Esophagus muscularis mucosa (tissue), 4 donors: ENCODE measurements at places on chromosomes 3 and 15.

DNA sequence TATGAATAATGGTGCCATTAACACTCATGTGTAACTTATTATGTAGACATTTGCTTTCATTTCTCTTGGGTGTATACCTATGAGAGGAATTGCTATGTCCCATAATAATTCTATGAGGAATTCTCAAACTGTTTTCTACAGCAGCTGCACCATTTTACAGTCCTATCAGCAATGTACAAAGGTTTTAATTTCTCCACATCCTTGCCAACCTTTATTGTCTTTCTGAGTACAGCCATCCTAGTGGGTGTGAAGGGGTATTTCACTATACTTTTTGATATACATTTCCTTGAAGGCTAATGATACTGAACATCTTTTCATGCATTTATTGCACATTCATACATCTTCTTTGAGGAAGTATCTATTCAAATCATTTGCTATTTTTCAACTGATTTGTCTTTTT is 34.5 kb downstream of the TJP1 start:
- H3K27me3 ChIP-seq = no peaks in the 10 kb centered on the region
- H3K36me3 ChIP-seq = no peaks in the 10 kb centered on the region
- no peak overlapping the region for H3K4me3 ChIP-seq
- peaks cover 23% of the 10 kb centered on the region for H3K4me1 ChIP-seq
- DNase-seq = no peak

DNA sequence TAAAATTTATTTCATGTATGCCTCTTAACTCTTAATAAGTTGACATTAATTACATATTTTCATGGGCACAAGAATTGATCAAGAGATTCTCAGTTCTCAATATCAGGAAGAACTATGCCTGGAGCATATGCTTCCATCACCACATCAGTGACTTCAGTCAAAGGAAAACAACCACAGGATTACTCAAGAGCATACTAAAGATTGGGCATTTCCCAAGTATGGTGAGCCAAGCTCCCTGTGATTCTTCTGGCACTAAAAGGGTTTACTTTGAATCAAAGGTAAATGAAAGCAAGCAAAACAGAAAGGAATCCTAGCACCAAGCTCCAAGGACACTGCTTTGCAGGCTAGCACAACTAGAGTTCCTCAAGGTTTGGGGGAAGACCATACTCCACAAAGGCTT is 44.6 kb downstream of the FMN1 start:
- no peaks in the 10 kb centered on the region for H3K27me3 ChIP-seq
- no peak for DNase-seq
- H3K4me3 ChIP-seq = no peak overlapping the region
- H3K27ac ChIP-seq = no peak overlapping the region
- H3K4me1 ChIP-seq = peaks cover 4% of the 10 kb centered on the region

- no peak for DNase-seq
- H3K36me3 ChIP-seq = peaks cover 12% of the 10 kb centered on the region
- H3K4me1 ChIP-seq = peaks cover 59% of the 10 kb centered on the region
- H3K27ac ChIP-seq = peak overlapping the region; percentile 97
- H3K4me3 ChIP-seq = peak overlapping the region; percentile 69
- no peaks in the 10 kb centered on the region for H3K27me3 ChIP-seq
These were observed 111.1 kb upstream of the HACD2 start for GRCh38 chr3:123695731-123696640.

DNA sequence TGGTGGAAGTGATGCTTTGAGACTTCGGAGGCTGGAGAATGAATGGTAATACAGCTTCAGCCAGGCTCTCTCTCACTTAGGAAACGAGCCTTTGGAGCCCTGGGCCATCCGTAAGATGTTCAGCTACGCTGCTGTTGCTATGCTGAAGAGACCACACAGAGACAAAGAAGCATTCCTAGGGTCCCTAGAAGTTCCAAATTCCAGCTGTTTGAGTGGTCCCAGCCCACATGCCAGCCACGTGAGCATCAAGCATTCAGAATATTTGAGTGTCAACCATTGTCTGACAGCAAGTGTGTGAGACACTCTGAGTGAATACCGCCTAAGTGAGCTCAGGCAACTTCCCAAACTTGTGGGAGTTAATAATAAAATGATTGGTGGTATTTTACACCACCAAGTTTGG is 212.9 kb downstream of the CD47 start:
- H3K27me3 ChIP-seq = no peaks in the 10 kb centered on the region
- no peak overlapping the region for H3K4me3 ChIP-seq
- H3K27ac ChIP-seq = no peak overlapping the region
- no peak for DNase-seq
- no peaks in the 10 kb centered on the region for H3K36me3 ChIP-seq

DNA sequence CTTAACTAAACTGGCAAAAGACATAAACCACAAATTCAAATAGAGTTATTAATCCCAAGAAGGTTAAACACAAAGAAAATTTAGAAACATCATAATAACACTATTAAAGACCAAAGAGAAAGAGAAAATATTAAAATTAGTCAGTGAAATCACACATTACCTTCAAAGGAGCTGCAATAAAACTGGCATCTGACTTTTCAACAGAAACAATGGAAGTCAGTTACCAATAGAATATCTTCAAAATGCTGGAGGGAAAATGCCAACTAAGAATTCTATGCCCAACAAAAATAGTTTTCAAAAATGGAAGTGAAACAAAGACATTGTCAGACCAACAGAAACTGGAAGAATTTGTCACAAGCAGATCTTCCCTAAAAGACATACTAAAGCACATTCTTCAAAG is 68.7 kb upstream of the RNF7 start:
- no peak for DNase-seq
- H3K27me3 ChIP-seq = no peaks in the 10 kb centered on the region
- H3K4me3 ChIP-seq = no peak overlapping the region
- H3K27ac ChIP-seq = no peak overlapping the region

- no peak overlapping the region for H3K4me3 ChIP-seq
- DNase-seq = no peak
- no peak overlapping the region for H3K27ac ChIP-seq
These were observed 101.8 kb downstream of the ST8SIA2 start for GRCh38 chr15:92495446-92495845.

- DNase-seq = no peak
- H3K4me3 ChIP-seq = peak overlapping the region; percentile 75
- H3K27ac ChIP-seq = peak overlapping the region; percentile 91
- H3K27me3 ChIP-seq = no peaks in the 10 kb centered on the region
- H3K36me3 ChIP-seq = peaks cover 4% of the 10 kb centered on the region
These were observed 2.6 kb downstream of the SMAD3 start for GRCh38 chr15:67067930-67068551.

DNA sequence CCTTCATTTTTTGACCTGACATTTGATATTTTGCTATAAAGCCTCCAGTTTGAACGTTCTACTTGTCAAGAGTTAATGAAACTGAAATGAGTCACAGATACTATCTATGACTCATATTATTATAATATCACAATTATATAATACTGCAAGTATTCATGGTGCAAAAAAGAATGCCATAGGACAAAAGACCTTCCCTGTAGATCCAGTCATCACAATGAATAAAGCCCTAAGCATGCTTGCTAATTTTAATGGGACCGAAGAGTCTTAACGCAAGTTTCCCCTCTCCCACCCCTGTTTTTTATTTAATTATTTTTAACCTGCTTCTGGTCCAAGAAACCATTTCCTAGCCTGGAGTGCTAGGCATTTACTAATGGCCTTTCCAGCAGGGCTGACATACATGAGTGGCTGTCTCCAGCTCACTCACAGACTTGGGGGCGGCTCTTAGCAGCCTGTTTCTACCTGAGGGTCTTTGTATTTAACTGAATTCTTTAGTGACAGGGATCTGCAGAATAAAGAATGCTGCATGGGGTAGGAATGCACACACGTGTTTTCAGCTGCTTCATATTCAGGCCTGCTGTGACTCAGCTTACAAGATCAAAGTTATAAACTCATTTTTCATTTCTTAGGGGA is 61.2 kb downstream of the THBS1 start:
- H3K36me3 ChIP-seq = no peaks in the 10 kb centered on the region
- no peak overlapping the region for H3K4me3 ChIP-seq
- peaks cover 39% of the 10 kb centered on the region for H3K4me1 ChIP-seq
- DNase-seq = no peak
- H3K27me3 ChIP-seq = no peaks in the 10 kb centered on the region
- peak overlapping the region; percentile 8 for H3K27ac ChIP-seq

GRCh38 chr3:172099495-172099808 is 60.1 kb downstream of the FNDC3B start:
- no peaks in the 10 kb centered on the region for H3K27me3 ChIP-seq
- no peak overlapping the region for H3K27ac ChIP-seq
- H3K4me3 ChIP-seq = no peak overlapping the region
- H3K4me1 ChIP-seq = peaks cover 74% of the 10 kb centered on the region
- no peak for DNase-seq
- H3K36me3 ChIP-seq = no peaks in the 10 kb centered on the region

DNA sequence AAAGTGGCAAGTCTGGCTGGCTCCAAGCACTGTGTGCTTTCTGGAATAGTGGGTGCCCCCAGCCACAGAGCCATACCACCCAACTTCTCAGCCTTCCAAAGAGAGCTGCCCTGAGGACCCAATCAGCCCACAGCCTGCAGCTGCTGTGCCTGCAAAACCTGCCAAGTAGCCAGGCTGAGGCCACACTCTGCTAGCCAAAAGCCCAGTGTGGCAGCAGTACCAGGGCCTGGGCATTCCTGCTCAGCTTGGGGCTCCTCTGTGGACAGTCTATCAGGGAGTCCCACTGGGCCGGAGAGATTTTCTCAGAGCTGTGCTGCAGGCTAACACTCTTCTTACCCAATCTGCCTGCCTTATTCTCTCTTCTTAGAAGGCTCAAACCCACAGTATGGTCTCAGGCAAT is 136.5 kb downstream of the TPRA1 start:
- DNase-seq = no peak
- H3K27me3 ChIP-seq = peaks cover 49% of the 10 kb centered on the region
- H3K4me1 ChIP-seq = peaks cover 25% of the 10 kb centered on the region
- no peak overlapping the region for H3K27ac ChIP-seq

- DNase-seq = no peak
- no peak overlapping the region for H3K27ac ChIP-seq
- H3K27me3 ChIP-seq = no peaks in the 10 kb centered on the region
- H3K4me1 ChIP-seq = peaks cover 19% of the 10 kb centered on the region
- no peak overlapping the region for H3K4me3 ChIP-seq
- H3K36me3 ChIP-seq = no peaks in the 10 kb centered on the region
These were observed 17.4 kb downstream of the PTPRG start for GRCh38 chr3:61578667-61579367.

- H3K27ac ChIP-seq = peak overlapping the region; percentile 67
- peaks cover 71% of the 10 kb centered on the region for H3K4me1 ChIP-seq
- H3K27me3 ChIP-seq = no peaks in the 10 kb centered on the region
- no peak for DNase-seq
- H3K4me3 ChIP-seq = peak overlapping the region; percentile 10
These were observed 52.1 kb downstream of the VGLL4 start for GRCh38 chr3:11591391-11592282.

DNA sequence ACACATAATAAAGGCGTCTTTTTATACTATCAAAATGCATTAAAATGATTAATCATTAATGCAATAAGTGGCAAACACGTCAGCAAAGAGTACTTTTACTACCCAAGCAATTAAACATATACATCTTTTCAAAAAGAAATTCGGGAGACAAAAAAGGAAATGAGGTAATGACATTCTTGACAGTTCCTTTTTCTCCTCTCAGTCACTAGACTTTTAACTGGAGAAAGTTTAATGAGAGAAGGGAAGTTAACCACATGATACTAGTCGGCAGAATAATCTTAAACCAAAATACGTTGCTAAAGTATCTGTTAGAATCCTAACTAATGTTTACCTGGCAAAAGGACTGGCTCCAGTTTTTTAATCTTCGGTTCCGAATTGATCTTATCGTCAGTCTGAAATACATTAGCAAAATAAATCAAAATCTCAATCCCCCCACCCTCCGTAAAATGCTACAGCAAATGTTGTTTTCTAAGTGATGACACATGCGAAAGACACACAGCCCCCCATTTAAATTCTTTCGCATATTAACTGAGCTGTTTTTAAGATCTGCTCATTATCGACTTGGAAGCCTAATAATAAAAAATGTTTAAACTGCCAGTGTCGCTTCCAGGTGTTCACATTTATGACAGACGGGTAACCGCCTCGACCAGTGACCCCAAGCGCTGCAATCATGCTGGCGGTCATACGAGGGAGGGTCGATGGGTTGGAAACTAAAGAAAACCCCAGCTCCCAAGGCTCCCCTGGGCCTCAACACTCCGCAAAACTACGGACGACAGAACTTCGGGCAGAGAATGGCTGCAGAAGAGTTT is 778 bp downstream of the MTMR10 start:
- H3K27me3 ChIP-seq = no peaks in the 10 kb centered on the region
- peak overlapping the region; percentile 93 for H3K4me3 ChIP-seq
- H3K27ac ChIP-seq = peak overlapping the region; percentile 91
- DNase-seq = no peak
- peaks cover 4% of the 10 kb centered on the region for H3K36me3 ChIP-seq

GRCh38 chr15:80998251-80998650 is 2.5 kb upstream of the TLNRD1 start:
- peaks cover 10% of the 10 kb centered on the region for H3K36me3 ChIP-seq
- no peak overlapping the region for H3K4me3 ChIP-seq
- peak overlapping the region; percentile 17 for H3K27ac ChIP-seq

DNA sequence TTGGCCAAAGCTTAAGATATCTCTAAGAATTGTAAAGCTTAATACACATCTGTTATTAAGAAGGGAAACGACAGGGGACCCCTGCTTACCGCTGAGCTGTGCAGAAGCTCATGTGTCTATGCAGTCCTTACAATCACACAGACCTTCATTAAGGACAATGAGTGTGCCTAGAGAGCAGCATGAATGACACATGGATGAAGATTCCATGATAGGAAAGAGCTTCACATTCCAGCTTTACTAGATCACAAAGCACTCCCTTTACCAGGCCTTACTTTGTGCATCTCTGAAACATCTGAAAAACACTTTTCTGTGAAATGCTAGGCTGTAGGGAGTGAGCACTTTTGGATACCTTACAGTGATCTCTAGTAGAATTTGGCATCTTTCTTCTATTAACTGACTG is 32.0 kb downstream of the RNF168 start:
- DNase-seq = no peak
- H3K27me3 ChIP-seq = no peaks in the 10 kb centered on the region
- peaks cover 76% of the 10 kb centered on the region for H3K36me3 ChIP-seq
- no peaks in the 10 kb centered on the region for H3K4me1 ChIP-seq

GRCh38 chr3:123286308-123287023 is 84.7 kb downstream of the SEC22A start:
- no peak overlapping the region for H3K4me3 ChIP-seq
- H3K4me1 ChIP-seq = peaks cover 11% of the 10 kb centered on the region
- H3K27me3 ChIP-seq = no peaks in the 10 kb centered on the region
- H3K36me3 ChIP-seq = peaks cover 90% of the 10 kb centered on the region
- no peak overlapping the region for H3K27ac ChIP-seq
